Stimulated activated naive CD4-positive, alpha-beta T cell treated with Interleukin-2 at 50 U/mL for 16 hours (primary cell): ENCODE measurements at places on chromosomes 6 and 20.

- no peak for DNase-seq
Measured at GRCh38 chr20:36541227-36541767, at the start of gene MYL9. TSS of gene MYL9 (plus strand) at chr20:36541519. CDS start at chr20:36544885, 3,366 bp downstream.

- DNase-seq = no peak
Measured at GRCh38 chr20:48544402-48545339, 283.1 kb downstream of the PREX1 start.

- no peak for DNase-seq
Measured at GRCh38 chr6:142857233-142857761, 87.7 kb downstream of the HIVEP2 start.

- DNase-seq = no peak
Measured at GRCh38 chr20:8870652-8871051, 198.2 kb upstream of the PLCB4 start.

DNA sequence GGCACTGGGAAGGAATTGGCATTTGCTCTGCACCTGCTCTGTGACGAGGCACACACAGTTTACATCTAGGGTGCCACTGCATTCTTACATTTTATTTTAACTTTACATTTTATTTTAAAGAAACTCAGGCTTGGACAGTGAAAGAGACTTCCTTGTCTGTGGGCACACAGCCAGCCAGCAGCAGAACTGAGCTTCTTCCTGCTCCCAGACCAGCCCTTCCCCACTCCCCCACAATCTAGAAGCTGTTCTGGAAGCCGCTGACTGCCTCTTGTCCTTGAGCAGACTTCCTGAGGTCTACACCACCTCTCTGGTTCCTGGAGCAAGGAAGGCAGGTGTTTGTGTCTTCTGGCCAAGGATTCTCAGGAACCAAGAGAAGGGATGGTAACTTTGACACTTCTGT, 27.9 kb upstream of the CD93 start:
- DNase-seq = no peak

GRCh38 chr6:621931-622330, 35.0 kb downstream of the HUS1B start:
- DNase-seq = no peak

- DNase-seq = no peak
Measured at GRCh38 chr6:4819706-4820283, 43.6 kb downstream of the CDYL start.

DNA sequence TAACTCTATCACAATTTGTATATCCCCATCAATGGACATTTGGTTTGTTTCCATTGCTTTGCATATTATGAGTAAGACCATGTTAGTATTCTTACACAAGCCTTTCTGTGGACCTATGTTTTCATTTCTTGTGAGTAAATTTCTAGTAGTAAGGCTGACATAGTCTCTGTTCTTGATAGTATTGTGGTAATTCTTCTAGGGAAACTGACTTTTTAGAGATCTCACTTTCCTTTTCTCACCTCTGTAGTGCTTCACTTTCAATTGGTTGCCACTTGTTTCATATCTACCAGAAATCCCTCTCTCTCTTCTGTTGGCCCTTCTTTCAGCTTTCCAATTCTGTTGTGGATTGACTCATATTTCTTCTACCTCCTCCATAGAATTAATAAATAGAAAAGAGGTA, 8.5 kb downstream of the ISM1 start:
- no peak for DNase-seq

GRCh38 chr6:134145786-134146185, 93.4 kb upstream of the SLC2A12 start:
- DNase-seq = no peak

DNA sequence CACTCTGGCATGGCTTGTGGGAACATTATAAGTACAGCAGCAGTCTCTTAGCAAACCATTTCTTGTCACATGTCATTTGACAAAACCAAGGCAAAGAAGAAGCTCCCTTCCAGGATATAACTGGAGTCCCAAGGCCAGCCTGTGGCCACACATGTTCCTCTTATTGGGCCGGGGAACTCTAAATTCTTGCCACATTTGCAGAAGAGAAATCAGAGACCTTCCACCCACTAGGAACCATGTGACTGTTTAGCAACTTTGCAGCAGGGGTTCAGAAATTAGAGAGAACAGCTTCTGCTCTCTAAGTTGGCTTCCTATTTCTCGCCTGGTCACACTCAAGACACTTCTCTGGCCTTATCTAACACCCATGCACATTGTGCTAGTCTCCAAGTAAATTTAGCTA, 20.4 kb upstream of the MEP1A start:
- DNase-seq = no peak

GRCh38 chr6:137641474-137642077, 147.4 kb upstream of the OLIG3 start:
- peak; percentile 38 for DNase-seq

DNA sequence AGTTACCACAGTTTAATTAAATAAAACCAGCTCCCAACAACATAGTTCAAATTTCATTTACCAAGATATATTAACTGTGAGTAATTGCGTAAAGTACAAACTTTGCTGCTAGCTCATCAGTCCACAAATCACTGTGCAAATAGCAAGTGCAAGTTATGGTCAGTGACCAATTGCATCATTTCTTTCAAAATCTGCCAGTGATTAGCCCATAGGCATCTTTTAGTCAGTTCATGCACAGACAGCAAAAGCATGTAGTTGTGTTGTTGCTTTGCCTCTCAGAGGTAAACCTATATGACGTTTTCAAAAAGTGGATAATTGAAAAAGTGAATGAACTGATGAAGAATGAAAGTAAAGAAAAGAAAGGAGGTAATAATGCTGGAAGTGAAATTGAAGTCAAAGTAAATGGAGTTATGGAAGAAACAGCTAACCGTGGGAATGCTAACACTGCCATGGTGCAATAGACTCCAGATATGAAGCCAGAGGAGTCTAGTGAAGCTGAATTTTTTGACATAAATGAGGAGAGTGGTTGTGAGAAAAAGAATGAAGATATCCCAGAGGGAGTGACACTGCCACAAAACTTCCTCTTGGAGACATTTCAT, 36.5 kb downstream of the ENPP1 start:
- no peak for DNase-seq

DNA sequence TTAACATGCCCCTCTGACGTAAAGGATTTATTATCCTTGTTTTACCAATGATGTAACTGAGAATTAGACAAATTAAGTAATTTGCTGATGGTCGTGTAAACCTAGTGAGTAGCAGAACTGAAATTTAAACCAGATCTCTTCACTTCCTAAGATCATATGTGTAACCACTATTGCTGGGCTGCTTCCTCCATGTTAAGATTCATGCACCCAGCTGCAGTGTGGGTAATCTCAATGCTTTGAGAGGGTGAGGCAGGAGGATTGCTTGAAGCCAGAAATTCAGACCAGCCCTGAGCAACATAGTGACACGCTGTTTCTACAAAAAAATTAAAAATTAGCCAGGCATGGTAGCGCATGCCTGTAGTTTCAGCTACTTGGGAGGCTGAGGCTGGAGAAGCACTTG, 97.9 kb downstream of the L3MBTL3 start:
- DNase-seq = no peak

- no peak for DNase-seq
Measured at GRCh38 chr20:31517373-31517772, 3.1 kb downstream of the HM13 start.

DNA sequence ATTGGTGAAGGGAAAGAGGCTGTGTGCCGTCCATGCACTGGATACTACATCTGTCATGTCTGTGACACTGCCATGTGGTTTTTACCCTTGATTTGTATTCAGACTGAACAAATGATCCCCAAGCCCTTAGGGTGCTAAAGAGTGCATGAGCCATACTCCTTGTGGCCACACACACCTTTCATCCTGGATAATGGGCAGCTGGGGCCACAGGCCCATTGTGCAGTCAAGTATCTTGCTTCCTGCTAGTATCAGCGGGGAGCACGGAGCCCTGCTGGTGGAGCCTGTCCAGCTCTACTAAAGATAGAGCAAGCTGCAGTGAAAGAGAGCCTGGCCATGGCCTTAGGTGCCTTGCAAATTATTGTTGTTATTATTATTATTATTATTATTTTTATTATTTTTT, 75.1 kb downstream of the SLX4IP start:
- DNase-seq = no peak

DNA sequence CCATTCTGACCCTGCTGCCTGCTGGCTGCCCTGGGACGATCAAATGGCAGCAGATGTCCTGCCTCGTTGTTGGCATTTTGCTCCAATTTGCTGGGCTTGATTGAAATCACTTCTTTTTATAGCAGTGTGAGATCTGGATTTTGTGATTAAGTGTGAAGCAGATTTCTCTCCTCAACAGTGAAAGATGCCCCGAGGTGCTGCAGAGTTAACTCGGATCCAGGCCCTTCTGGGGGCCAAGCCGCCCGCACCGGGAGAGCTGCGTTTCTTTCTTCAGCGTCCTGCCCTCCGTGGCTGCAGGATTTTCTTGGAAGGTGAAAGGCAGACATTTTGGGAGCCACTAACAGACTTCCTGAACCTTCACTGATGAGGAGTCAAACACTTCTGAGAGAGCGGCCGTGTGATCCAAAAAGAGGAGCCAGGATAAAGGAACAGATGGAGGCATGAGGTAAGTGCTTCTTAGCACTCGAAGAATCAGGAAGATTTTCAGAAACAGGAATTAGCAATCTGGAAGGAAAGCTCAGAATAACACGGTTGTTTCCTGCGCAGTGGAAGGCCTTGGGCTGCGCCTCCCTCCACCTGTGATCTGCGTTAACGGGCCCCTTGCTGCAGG, 139.5 kb upstream of the AFDN start:
- DNase-seq = no peak

DNA sequence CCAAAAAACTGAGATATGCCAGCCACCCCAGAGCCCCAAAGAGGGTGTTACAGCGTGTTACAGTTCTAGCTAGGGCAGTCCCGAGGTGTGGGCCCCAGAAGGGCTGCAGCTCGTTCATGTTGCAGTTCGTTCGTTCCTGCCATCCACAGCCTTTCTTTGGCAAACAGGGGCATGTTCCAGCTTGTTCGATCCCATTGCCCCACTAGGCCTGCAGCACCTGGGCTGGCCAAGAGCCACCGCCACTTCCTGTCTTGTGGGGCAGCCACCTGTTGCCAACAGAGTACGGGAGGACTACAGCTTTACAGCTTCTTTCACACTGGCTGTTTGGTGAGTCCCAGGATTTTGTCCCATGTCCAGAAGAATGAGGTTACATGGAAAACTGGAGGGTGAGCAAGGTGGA, 198.1 kb downstream of the MMUT start:
- no peak for DNase-seq

- no peak for DNase-seq
Measured at GRCh38 chr6:27096834-27097511, 150.5 kb upstream of the PRSS16 start.

- DNase-seq = no peak
Measured at GRCh38 chr20:23212464-23212995, 126.4 kb upstream of the CD93 start.

- no peak for DNase-seq
Measured at GRCh38 chr6:168093634-168094033, 14.6 kb upstream of the FRMD1 start.

DNA sequence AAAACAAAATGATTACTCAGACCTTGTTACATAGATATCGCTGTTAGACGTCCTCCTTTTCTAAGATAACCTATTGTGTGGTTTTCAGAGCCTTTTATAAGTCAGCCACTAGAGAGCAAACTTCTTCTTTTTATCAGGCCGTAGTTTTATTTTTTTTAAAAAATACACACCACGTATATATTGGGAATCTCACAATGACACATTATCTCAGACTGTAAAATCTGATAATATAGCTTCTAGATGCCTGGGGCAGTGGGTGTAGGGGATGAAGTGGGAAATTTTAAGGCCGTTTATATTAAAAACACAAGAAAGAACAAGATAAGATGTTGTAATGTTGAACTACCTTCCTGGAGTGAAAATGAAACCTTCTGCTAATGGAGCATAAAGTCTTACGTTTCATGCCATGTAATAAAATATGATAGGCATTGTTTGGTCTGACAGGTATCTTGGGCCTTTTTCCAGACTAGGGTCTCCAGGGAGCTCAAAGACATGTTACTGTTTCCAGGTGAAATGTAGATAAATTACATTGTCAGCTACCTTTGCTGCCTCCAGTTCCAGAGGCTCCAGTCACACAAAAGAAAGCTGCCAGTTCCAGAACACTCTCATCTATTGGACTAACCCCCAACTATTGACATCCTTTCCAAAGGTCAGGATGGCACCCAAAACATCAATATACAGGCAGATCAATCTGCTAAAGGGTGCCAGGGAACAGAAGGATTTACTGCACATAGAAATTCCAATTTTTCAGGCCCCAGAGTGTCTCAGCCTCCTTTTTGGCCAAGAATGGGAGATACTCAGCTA, 130.2 kb upstream of the AKIRIN2 start:
- DNase-seq = no peak

- DNase-seq = no peak
Measured at GRCh38 chr6:149111556-149112115, 205.9 kb upstream of the TAB2 start.

- DNase-seq = no peak
Measured at GRCh38 chr20:18138266-18138582, 561 bp downstream of the KAT14 start.

DNA sequence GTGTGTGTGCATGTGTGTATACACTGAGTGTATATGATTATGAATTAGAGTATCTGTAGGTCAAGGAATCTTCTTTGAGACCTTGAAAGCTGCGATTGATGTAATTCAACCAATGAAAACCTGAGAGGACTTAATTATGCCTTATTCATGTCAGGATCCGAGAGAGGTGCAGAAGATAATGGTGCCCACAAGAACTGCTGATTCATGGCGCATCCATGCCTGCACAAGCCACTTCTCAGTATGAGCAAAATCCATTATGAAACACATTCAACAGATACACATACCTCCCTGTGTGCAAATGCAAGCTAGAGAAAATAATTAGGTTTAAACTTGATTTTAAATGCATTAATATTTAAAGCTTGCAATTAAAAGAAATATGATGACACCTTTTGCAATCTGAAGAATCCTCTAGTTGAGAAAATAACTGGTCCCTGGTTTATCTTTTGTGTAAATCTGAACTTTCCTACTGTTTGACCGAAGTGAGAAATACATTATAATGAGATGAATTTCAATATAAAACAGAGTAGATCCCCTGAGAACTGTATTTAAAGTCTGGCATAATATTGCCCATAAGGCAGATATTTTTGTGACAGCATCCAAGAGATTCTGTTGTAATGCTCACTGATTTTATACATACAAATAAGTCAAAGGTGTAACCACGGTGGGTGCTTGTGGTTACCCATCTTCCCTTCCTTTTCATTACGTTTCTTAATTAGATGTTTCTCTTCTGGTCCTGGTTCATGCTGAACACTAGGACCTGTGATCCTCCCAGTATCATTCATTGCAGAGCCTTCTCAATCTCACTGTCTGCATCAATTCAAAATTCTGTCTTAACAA, 45.6 kb downstream of the LY86 start:
- DNase-seq = no peak

- DNase-seq = no peak
Measured at GRCh38 chr6:87336367-87336766, 7.3 kb upstream of the GJB7 start.

DNA sequence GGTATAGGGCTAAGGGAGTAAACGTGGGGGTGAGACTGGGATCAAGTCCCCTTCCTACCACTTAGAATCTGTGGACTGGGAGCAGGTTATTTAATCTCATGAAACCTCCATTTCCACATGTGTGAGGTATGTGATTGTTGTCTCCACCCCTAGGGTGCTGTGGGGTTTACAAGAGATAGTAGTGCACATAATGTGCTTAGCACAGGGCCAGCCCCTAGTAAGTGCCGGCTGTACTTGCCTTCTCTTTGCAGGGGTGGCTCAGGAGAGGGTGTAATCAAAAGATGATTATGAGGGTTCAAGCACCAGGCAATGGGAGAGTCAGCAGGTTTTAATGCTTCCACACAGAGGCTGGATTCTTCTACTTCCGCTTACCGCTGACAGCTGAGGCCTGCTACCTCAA, 6.9 kb downstream of the NT5E start:
- no peak for DNase-seq
